IgD-negative memory B cell (primary cell): ENCODE measurements at places on chromosomes 11 and 22. TPM values are rescaled to one million over a fixed set of nuclear protein-coding genes. Genes with fewer than 3 reads are reported as not detected.

The WT1 gene
- not detected for polyA plus RNA-seq

The FIBIN gene
- not detected for polyA plus RNA-seq

The TRPC6 gene
- polyA plus RNA-seq, result not detected

The TRPM5 gene
- polyA plus RNA-seq, result not detected

The MRPL48 gene
- polyA plus RNA-seq, result 61.0 TPM

The ALG8 gene
- polyA plus RNA-seq, result 55.1 TPM

The LMO1 gene
- not detected for polyA plus RNA-seq

The PANX2 gene
- not detected for polyA plus RNA-seq

The SUN2 gene
- 206 TPM for polyA plus RNA-seq

The MRE11 gene
- 15.5 TPM for polyA plus RNA-seq

The LYVE1 gene
- 0.10 TPM for polyA plus RNA-seq

The OR10V1 gene
- polyA plus RNA-seq, result not detected
